ENCODE measurements at places on chromosomes 3 and 15.

DNA sequence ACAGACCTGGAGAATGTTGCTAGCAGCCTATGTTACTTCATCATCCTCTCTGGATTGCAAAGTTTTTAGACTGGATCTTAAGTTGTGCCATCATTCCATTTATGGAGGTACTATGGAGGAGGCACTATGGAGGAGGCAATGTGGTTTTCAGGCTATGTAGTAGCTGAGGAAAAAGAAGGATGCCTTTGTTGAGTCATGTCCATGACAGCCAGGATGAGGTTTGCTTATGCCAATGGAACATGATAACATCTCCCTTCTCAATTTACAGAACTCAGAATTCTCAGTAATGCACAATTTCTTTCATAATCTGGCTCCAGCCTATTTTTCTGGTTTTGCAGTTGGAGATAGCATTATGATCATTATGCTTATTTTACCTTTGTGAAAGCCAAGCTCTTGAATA, 65.9 kb upstream of the TMEM108 start:
- DNase-seq, result peak; percentile 76

GRCh38 chr15:55764398-55764797, 21.4 kb upstream of the PRTG start:
- no peak for DNase-seq

- DNase-seq, result no peak
Measured at GRCh38 chr3:43074482-43074881, 31.4 kb downstream of the POMGNT2 start.

GRCh38 chr3:73801444-73801843, 176.7 kb upstream of the PDZRN3 start:
- DNase-seq, result no peak

GRCh38 chr15:67521783-67522568, 1.0 kb downstream of the C15orf61 start:
- peak; percentile 68 for DNase-seq

DNA sequence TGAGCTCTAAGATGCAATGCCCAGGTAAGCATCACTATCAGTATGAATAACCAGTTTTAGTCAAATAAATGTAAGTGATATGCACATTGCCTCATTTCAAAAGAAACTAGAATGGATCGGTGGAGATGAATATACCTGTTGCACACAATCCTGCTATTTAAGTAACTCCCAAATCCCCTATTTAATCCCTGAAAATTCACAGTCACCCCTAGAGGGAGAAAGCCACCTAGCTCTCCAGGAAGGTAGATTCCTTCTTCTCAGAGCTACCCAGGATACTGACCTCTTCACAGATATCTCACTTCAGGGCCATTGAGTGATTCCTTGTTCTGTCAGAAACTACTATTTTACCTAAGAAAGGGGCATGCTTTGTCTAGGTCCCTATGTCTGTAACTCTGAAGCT, 11.7 kb downstream of the LSAMP start:
- no peak for DNase-seq

DNA sequence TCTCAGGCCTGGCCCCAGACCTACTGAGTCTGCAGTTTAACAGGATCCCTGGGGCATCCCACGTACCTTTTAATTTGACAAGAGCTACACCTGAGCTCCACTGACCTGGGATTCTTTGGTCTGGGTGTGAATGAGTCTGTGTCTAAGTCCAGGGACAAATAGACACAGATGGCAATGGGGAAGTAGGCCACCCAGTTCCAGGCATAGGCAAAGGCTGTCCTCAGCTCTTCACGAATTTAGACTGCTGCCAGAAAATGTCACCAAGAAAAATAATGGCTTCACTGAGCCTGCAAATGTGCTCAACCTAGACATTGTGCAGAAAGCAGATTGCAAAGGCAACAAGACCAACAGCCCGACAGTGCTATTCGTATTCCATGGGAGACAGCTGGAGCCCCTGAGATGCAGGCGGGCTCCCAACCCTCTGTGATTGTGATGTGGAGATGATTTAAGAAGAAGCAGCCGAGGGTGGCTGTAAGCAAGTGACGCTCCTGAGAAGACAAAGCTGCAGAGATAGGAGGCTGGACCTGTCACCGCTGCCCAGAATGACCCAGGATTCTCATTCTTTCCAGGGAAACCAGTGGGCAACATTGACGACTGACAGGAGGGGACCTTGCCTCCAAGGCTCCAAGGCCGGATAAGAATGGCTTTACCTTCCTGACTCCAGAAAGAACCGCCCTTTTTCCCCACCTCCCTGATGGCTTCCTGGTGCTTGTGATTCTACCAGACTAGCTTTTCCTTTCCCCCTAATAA, 39.8 kb upstream of the IREB2 start:
- no peak for DNase-seq

DNA sequence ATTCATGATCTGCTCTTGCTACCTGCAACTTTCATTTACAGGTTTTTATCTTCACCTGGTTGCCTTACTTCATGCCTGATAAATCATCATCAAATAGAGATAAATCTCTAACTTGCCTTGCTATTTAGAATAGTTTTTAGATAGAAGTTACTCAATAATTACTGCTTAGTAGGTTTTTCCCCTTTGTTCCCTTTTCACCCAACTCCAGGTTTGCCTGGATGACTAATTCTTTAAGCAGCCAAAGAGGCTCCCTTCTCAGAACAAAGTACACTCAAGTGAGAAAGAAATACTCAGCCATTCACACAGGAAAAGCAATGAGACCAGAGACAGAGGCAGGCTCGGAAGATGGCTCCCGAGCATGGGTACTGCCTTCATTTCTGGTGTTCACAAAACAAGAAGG, 268.1 kb upstream of the CRBN start:
- no peak for DNase-seq

All from myocyte (in vitro differentiated cells).